ENCODE measurements at places on chromosomes 1 and 21.

DNA sequence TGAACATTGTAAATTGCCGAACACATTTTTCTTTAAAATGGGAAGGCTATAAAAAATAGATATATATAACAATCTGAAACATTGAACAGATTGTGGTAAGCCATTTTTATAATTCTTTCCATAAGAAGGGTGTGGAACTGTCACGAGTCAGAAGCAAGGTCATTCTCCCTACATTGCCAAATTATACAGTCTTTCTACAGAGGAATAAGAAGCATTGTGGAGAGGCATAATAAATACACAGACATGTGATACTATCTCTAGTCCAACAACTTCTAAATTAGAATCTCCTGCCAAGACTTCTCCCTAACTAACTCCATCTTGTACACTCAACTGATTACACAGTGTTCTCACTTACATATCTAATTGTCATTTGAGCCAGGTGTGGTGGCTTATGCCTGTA lies 227.9 kb downstream of the CENPF start:
- no peak for DNase-seq

DNA sequence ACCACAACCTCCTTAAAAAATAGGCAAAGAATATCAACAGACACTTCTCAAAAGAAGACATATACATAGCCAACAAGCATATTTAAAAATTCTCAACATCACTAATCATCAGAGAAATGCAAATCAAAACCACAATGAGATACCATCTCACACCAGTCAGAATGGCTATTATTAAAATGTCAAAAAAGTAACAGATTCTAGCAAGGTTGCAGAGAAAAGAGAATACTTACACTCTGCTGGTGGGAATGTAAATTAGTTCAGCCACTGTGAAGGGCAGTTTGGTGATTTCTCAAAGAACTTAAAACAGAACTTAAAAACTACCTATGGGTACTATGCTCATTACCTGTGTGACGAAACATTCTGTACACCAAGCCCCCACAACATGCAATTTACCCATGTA lies 20.7 kb downstream of the CD1B start:
- no peak for DNase-seq

GRCh38 chr1:89530444-89531089 lies 5.9 kb downstream of the LRRC8B start:
- no peak for DNase-seq

DNA sequence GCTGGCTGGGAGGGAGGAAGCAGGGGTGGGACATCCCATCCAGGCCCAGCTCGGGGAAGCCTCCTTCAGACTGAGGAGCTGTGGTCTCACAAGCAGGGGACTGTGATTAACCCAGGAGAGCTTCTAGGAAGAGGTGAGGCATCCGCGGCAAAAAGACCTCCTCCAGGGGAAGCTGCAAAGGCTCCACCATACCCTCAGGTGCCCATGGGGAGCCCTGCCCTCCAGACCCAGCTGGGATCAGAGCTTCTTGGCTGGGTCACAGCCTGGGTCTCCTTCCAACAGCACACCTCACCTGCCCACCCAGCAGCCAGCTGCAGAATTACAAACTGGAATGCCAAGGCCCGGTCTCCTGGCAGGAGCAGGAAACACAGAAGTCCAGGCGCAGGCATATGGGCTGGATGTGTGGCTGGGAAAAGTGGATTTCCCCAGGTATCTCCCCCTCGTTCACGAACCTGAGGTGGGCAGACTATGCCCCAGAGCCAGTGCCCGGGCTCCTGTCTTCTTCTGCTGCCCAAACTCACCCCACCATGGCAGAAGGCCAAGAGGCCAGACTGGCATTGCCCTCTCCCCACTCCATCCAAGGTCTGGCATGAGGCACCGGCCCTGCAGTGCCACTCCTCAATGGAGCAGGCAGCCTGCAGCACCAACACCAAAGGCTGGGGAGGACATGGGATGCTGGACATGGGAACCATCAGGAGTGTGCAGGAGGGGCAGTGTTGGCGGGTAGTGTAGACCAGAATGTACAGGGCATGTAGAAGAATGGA lies 15.4 kb upstream of the ARF1 start:
- no peak for DNase-seq

DNA sequence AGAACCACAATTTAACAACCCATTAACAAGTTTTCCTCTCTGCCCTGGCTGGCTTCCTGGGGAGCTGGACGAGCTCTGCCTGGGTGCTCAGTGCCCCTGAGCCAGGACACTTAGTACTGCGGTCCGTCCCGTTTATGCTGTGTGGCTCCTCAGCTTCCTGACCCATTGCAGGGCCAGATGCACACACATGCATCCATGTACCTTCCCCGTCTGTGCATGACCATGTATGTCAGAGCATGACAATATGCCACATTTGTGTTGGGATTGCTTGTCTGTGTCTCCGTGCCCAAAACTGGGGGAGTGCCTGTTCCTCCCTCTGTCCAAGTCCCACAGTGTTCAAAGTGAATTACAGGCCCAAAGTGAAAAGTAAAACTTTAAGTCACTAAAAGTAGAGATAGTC lies 9.7 kb upstream of the TFF3 start:
- DNase-seq: no peak
